ENCODE measurements at places on chromosomes 6 and 20.

GRCh38 chr20:38748861-38749149 is 545 bp downstream of the ACTR5 start:
- DNase-seq, result no peak

DNA sequence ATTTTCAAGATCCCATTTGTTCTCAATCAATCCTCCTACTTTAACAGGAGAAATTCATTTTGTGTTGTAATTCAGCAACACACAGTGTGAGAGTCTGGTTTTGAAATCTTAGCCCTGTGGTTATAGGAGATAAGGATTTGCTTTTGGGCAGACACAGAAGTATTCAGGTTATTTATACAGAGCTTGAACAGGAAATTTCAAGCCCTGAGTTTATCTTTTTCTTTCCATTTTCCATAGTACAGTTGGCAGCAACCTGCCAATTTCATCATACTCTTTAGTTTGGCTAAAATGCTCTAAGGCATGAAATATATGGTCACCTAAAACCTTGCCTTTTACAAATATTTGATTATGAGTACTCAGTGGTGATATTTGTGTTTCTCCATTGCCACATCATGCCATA is 41.4 kb downstream of the PKIB start:
- DNase-seq, result no peak

DNA sequence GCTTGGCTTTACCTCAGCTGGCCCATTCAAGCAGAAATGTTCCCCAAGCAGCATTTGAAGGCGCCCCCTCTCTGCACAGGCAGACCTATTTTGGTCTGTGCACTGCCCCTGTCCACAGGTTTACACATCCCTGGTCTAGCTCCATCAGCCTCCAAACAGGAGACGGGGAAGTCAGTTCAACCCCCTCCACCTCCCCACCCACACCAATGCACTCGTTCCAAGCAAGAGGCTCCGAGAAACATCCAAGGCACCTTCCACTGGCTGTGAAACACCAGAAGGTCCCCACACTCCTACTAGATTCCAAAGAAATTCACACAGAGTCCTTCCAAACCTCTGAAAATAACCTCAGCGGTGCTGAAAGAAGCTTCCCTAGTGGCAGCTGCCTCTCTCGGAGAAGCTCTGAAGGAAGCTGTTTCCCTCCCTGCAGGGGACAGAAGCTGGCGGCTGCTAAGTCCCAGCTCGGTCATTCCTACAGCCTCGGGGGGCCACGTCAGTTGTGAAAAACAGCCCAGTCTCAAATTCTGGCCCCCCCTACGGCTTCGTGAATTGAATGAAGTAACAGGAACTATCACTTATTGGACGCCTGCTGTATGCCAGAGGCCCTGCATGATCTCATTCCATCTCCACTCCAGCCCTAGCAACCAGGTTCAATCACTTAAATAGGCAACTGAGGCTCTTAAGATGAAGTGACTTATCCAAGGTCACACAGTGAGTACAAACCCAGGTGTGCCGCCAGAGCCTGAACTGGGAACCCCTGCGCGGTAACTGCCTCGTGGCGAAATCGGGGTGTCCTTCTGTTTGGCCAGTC is 815 bp downstream of the SPATA2 start:
- no peak for DNase-seq

- DNase-seq, result no peak
Observed at GRCh38 chr6:41432280-41432679, 96.9 kb downstream of the NCR2 start.

GRCh38 chr6:129732034-129732433 is 22.1 kb upstream of the ARHGAP18 start:
- no peak for DNase-seq

GRCh38 chr20:48550814-48551213 is 277.0 kb downstream of the PREX1 start:
- no peak for DNase-seq

GRCh38 chr6:551829-552350 is 105.0 kb downstream of the HUS1B start:
- DNase-seq, result no peak

DNA sequence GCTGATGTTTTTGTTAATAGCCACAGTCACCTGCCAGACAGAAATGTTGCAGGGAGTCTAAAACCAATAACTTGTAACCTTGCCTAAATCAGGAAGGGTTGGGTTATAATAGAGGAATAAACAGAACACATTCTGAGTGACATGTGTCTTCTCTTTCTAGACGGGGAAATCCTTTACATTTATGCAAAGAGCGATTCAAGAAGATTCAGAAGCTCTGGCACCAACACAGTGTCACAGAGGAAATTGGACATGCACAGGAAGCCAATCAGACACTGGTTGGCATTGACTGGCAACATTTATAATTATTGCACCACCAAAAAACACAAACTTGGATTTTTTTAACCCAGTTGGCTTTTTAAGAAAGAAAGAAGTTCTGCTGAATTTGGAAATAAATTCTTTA is 31.5 kb downstream of the PRPH2 start:
- DNase-seq, result no peak

DNA sequence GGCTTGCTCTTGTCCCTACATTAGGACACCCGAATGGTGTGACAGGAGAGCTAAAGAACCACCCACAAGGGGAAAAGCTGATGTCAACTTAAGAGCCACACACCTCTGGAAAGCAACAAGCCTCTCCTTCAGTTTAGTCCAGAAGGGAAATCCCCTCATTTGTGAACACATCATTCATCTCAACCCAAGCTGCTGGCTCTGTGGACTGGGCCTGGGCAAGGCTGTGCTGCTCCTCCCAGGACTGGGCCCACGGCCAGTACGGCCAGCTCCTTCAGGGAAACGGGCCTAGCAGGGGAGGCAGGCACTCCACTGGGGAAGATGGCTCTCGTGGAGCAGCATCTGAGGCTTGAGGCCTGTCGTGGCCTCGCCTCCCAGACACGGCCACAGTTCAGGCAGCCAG is 12.8 kb upstream of the SLC4A11 start:
- no peak for DNase-seq

- no peak for DNase-seq
Observed at GRCh38 chr6:89655122-89655521, 16.6 kb upstream of the LYRM2 start.

DNA sequence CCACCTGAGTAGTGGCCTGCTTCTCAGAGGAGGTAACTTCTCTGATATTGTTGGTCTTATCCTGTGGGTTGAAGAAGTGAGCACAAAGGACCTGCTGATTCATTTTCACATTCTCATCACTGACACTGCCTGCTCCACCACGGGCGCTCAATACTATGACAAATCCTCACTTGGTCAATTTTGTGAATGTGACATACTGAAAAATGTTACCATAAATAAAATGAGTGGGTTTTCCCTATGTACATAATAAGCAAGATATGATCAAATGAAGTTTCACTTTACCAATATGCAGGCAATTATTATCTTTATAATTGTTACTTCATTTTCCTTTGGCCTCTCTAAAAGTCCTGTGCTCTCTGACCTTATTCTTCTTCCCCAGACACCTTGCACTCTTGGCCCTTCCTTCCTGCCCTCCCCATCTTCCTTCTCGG is 71.5 kb upstream of the RIPOR2 start:
- no peak for DNase-seq

GRCh38 chr6:158514176-158514575 is 45.7 kb upstream of the TMEM181 start:
- no peak for DNase-seq

Data from right renal pelvis (tissue), 4 donors.